Bronchus fibroblast of lung (primary cell): ENCODE measurements at places on chromosomes 3 and 15. TPM values are rescaled to one million over a fixed set of nuclear protein-coding genes. Genes with fewer than 3 reads are reported as not detected.

CD200R1 gene
- not detected in 2 replicates for total RNA-seq

STRIT1 gene
- not detected in 2 replicates for total RNA-seq

CMC1 gene
- total RNA-seq: 12.3 and 27.1 TPM in 2 replicates

MESP2 gene
- 0.45 and 1.3 TPM in 2 replicates for total RNA-seq

MRPS25 gene
- 31.4 and 33.6 TPM in 2 replicates for total RNA-seq
